GOT3 (cell line): ENCODE measurements at places on chromosomes 5 and 9.
A peak's percentile ranks its signal among the peaks of the same experiment; 100 is the strongest.

DNA sequence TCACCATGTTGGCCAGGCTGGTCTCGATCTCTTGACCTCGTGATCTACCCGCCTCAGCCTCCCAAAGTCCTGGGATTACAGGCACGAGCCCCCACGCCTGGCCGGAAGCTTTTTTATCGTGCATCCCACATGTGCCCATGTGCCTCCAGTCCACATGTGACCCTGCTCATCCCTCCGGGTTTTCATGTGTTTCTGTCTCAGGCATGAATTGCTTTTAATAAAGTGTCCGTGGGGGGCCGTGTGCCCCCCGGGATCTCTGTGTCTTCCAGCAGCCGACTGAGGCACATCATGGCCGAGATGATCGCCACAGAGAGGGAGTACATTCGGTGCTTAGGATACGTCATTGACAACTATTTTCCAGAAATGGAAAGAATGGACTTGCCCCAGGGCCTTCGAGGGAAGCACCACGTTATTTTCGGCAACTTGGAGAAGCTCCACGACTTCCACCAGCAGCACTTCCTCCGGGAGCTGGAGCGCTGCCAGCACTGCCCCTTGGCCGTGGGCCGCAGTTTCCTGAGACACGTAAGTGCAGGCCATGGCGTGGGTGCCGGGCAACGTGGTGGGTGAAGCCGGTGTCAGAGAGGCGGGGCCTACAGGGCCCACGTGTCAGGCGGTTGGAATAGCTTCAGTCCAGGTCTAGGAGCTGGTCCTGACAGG, 22.1 kb upstream of the LRRC14B start:
- no peak for DNase-seq

- DNase-seq, result no peak
Measured at GRCh38 chr9:137787381-137787780, 90.2 kb upstream of the CACNA1B start.

- DNase-seq, result no peak
Measured at GRCh38 chr9:116468369-116468768, 218.7 kb upstream of the TRIM32 start.

GRCh38 chr9:124137009-124137943, 120.5 kb upstream of the NEK6 start:
- no peak for DNase-seq

- no peak for DNase-seq
Measured at GRCh38 chr5:138351517-138351916, 968 bp upstream of the KDM3B start.

- DNase-seq, result no peak
Measured at GRCh38 chr9:122370303-122370702, 521 bp upstream of the PTGS1 start.

DNA sequence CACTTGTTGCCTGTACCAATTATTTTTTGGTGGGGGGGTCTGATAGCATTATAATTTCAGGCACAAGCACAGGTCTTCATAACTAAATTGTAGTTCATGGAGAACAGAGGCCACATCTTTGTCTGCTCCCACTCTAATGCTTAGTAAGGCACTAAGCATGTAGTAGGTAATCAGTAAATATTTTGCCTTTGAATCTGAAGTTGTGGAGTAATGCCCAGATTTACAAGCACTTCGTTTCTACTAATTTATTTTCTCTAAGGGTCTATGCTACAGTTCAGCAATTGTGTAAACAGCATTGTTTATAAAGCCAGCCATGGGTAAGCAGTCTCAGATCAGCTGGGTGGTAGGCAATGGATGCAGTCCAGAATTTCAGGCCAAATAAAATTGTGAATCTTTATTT, 78.6 kb downstream of the GRIA1 start:
- no peak for DNase-seq

DNA sequence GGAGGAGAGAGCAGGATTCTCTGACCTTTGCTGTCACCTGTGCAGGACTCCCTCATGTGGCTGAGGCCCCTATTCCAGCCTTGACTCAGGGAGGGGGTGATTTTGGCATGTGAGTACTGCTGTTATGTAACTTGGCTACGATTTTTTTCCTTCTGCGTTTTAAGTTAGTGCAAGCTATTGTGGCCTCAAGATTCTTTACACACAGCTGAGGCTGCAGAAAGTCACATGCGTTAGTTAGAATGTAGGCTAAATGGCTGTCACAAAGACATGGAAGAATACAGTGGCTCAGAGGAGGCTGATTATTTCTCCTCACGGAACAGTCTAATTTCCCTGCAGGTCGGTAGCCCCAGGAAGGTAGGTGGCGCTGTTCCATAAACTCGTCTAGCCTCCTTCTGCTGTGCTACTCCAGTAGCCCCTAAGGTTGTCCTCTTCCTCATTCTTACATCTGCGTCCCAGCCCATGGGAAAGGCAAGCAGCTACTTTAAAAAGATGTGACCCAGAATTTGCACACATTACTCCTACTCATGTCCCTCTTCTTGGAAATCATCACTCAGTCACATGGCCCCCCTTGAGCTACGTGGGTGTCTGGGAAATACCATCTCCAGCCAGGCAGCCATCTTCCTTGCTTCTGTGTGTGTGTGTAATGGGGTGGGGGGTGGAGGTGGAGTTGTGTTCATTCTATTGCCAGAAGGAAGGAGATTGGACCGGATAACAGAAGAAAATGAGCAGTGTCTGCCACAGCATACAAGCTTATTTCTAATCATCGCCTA, 486.6 kb downstream of the CCDC171 start:
- DNase-seq, result no peak

DNA sequence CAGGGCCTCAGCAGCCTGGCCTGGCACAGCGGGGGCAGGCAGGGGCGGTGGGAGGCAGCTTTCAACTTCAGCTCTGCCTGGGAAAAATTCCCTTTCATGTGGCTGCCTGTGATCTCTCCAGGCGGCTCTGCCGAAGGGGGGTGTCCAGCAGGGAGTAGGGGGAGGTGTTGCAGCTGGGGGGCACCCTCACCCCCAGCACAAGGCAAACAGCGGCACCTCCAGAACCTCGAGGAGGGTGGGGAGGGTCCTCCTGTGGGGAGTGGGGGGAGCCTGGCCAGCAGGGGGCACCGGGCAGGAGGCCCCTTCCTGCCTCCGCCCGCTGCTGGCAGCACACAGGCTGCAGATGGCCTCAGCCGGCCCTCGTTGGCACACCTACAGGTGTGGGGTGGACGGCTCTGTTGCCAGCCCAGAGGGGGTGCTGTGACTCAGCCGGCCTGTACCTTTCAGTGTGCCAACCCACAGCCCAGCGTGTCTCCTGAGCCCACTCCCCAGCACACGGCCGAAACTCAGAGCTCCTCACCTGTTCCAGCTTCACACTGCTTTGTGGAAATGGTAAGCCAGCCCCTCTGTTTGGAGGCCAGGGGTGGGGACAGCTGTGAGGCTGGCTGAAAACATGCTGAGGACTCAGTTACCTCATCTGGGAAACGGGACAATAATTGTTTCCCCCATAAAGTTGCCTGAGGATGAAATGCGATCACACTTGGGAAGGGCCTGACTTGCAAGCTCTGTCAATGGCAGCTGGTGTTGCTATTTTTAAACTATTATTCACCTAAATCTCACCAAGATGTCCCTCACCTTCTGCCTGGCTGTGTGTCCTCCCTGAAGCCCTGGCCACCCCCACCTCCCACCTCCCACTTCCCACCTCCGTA, 37.0 kb downstream of the CXXC5 start:
- no peak for DNase-seq

DNA sequence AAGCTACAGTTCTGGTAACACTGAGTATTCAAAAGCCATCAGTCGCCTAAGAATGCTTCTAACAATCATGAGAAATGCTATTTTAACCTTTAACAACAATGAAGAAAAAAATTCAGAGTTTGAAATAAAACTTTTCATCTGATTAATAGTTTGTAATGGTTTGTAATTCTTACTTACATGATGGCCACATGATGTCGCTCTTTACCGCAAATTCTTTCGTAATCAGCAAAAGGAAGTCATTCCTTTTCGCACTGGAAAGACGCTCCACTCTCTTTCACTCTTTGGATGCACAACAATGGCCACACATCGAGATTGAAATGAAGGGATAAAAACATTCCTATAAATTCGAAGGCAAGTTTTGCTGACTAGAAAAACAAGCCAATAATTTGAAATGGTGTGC, at the start of gene PCDHA7:
TSS of gene PCDHA7 (plus strand) at position 277 of the 400 bp plus-strand sequence. CDS start at position 392, 115 bp downstream.
- no peak for DNase-seq

- DNase-seq, result no peak
Measured at GRCh38 chr5:75356719-75357118, 19.7 kb downstream of the HMGCR start.

- no peak for DNase-seq
Measured at GRCh38 chr5:150164211-150164980, 2.2 kb upstream of the CDX1 start.

GRCh38 chr5:178069909-178070308, 43.4 kb upstream of the N4BP3 start:
- DNase-seq, result no peak

DNA sequence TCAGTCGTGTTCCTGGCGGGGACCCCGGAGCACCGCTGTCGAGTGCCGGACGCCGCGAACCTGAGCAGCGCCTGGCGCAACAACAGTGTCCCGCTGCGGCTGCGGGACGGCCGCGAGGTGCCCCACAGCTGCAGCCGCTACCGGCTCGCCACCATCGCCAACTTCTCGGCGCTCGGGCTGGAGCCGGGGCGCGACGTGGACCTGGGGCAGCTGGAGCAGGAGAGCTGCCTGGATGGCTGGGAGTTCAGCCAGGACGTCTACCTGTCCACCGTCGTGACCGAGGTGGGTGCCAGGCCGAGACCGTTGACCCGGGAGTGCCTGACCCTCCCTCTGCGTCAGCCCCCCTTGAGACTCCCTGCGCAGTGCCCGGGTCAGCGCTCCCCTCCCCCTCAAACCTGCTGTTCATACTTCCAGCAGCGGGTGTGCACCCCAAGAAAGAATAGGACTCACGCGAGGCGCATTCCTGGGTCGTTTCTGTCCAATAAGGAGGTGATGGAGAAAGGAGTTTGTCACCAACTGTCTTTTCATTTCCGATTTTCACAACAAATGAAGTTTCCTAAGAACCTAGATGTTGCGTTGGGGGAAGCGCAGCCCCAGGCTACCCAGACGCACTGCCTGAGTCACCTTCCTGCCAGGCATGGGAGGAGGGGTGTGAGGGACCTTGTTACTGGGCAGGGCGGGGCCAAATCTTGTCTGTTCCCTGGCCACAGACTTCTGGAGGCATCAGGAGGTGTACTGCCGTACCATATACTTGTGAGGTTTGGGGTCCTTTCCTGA, 722 bp downstream of the SLC22A4 start:
- peak; percentile 72 for DNase-seq

- DNase-seq, result no peak
Measured at GRCh38 chr5:142445266-142445665, 120.4 kb upstream of the SPRY4 start.

- no peak for DNase-seq
Measured at GRCh38 chr9:134516464-134516863, 125.1 kb upstream of the COL5A1 start.

DNA sequence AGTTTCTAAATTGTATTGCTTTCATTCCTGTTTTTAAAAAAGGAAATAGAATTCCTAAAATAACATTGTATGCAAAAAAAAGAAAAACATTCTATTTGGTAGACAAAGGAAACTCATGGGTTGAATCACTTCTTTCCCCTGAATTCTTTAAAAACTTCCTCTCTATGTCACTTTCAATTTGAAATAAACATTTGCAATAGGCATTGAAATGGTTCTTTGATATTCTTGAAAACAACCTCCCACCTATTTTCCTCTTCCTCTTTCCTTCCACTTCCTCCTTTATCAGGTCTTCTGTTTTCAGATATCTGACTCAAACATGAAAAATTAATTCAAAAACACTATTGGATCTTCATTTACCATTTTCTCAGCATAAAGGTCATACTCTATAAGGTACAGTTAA, 442.0 kb upstream of the MEF2C start:
- no peak for DNase-seq

DNA sequence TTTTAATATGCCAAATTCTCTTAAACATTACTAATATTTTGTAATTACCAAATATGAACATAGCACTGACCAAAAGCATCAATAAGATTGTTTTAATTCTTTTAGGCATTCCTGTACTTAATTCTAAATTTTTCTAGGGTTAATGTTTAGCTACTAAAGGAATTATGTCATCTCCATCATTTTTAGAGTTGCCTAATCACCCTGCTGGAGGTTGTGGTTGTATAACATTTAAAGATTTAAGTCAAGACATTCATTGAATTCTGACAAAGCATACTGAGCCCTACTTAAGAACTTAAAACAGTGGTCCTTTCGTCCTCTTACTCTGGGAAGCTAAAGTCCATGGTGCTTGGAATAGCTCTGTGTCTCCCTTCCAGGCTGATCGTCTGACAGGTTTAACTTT, 28.1 kb upstream of the DAB2 start:
- DNase-seq, result no peak

DNA sequence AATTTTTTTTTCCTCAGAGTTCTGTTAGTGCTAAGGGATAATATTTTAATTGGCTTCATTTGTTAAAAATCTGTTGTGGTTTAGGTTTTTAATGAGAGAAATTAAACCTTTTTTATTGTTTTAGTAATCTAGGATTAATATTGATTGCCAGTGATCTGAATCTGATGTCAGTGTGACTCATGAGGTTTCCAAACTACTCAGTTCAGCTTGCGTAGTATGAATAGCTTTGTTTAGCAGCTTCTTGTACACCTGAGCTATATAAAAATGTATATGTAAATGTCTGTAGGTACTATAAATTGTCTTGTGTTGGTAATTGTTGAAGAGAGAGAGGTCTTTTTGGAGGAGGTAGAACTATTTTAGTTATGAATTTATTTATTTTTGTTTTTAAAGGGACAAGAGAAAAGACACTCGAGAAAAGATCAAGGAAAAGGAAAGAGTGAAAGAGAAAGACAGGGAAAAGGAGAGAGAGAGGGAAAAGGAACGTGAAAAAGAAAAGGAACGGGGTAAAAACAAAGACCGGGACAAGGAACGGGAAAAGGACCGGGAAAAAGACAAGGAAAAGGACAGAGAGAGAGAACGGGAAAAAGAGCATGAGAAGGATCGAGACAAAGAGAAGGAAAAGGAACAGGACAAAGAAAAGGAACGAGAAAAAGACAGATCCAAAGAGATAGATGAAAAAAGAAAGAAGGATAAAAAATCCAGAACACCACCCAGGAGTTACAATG, 26.3 kb downstream of the SREK1 start:
- DNase-seq, result no peak

DNA sequence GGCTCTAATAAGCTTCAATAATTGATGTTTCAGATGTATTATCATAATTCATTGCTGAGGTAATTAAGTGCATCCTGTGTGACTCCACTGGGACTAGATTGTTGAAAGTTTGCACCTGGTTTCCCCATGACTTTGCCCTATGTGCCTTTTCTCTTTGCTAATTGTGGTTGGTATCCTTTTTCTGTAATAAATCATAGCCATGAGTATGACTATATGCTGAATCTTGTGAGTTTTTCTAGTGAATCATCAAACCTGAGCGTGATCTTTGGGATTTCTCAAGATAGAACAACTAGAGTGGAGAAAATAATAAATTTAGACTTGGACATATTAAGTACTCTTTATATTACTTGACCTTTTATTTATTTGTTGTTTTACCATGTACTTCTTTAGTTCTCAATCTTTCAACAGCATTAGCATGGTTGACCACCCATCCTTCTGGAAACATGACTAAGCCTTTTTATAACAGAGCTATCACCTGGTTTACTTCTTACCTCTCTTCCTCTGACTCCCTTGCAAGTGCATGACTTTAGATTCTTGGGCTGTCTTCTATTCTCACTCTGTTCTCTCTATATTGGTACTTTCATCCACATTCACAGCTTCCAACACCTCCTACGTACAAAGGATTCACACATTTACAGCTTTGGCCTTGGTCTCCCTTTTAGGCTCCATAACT, 239.6 kb upstream of the TAS2R1 start:
- DNase-seq, result no peak
